CMK (cell line): ENCODE measurements at places on chromosomes 2 and 18.

DNA sequence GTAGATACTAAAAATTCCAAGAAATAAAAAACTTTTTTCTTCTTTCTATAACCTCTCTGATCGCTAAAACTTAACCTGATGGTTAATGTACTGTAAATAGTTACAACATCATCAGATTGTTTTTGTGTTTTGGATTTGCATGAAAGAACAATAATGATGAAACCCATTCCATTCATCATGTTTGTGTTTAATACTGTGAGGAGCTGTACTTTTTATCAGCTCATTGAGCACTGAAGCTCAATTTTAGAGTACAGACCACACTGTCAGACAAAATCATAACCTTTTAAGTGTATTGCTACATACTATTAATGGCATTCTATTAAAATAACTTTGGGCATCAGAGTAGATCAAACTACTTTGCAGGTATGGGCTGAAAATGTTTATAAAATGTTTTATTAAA is 14.8 kb upstream of the BBS5 start:
- no peak for DNase-seq

DNA sequence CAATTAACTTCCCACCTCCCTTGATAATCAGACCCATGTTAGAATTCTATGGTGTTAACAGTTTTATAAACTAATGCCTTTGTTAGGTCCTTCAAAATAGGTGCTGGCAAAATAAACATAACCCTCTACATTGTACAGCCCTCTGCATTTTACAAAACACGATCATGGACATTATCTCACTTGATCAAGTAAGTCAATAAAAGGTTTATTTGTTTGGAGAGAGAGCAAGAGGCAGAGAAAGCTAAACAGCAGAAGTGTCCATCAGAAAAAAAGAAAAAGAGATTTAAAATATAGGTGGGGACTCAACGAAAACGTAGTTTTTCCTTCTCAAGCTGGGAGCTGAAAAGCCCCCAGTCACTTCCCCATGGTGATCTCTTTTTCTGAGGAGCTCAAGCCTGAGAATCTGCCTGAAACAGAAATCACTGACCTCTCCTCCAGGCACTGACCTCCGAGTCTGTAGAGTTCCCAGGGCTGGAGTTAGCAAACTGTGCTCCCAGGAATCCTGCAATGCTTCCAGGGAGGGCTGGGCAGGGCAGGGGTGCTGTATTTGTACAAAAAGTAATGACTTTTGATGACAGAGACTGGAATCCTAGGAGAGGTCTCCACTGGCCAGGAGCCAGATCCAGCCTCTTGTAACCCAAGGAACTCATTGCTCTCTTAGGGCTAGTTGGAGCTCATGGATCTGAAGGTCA is 137.8 kb upstream of the KLHL29 start:
- no peak for DNase-seq

DNA sequence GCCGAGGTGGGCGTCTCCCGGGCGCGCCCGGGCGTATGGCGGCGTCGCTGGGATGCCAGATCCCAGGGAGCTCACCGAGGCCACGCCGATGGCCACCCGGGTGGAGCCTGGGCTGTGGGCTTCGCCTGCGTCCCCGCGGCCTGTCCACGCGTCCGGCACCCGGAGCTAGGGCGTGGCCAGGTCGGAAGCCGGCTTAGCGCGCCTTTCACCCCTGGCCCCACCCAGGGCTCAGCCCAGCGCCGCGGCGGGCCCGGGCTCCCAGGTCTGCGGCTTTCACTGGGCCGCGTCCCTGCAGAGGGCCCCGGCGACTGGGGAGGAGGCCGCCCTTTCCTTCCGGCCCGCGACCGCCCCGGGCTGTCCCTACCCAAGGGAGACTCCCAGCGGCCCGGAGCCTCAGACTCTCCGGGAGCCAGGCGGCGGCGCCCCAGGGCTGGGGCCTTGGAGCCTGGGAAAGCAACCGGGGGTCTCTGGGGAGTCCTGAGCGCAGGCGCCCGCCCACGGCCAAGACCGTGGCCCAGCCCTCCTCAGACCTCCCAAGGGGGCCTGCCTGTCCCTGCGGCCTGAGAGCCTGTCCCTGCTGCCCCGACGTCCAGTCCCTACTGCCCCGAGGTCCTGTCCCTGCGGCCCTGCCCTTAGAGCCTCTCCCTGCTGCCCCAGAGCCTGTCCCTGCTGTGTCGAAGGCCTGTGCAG is 36.3 kb upstream of the ITM2C start:
- DNase-seq: no peak

GRCh38 chr18:78790960-78791359 is 188.7 kb upstream of the SALL3 start:
- no peak for DNase-seq

DNA sequence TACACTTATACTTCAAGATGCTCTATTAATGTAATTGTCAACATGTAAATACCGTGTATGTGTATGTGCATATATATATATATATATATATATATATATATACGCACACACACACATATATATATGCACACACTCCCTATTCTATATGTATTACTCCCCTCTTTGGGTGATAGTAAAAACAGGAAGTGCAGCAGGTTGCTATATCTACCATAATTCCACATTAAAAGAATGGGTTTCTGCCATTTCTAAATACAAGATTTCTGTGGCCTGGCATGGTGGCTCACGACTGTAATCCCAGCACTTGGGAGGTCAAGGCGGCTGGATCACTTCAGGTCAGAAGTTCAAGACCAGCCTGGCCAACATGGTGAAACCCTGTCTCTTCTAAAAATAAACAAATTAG is 77.0 kb downstream of the OTX1 start:
- DNase-seq: no peak

- DNase-seq: no peak
Observed at GRCh38 chr2:15768615-15769014, 171.7 kb upstream of the MYCN start.

- no peak for DNase-seq
Observed at GRCh38 chr2:65525616-65526231, 93.3 kb upstream of the SPRED2 start.

DNA sequence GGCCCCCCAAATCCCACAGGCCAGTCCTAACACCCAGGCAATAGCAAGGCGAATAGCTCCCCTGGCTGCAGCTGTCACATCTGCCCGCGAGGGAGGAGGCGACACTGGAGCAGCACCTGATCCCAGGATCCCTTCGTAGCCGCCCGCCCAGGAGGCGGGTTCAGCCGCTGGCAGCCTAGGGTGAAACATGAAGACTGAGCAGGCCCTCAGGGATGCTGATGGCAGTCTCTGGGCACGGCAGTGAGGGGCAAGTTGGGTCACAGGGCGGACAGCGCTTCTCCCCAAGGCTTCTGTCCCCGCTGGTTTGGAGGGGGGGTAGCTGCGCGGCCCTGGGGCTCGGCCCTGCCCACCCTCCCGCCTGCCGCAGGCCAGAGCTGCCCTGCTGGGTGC is 1.9 kb downstream of the DNMT3A start:
- DNase-seq: no peak

GRCh38 chr2:105438104-105438929 is 39.5 kb upstream of the FHL2 start:
- DNase-seq: no peak

GRCh38 chr2:121903037-121903689 is 147.7 kb downstream of the TSN start:
- DNase-seq: no peak

DNA sequence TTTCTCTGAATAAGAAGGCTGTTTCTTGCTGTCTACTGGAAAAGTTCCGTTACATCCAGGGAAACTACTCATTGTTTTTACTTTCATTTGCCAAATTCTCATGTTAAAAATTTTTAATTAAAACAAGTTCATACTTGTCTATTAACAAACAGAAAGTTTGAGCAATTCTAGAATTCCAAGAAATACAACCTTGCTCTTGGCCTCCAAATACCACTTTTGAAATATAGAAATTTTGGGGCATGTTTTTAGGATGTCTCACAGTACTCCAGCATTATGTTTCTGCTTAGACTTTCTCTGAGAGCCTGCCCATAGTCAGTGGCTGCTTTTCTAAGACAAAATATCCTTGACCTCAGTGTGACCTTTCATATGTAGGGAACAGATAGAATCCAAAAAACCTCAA is 228.7 kb upstream of the RND3 start:
- no peak for DNase-seq

- no peak for DNase-seq
Observed at GRCh38 chr18:77043541-77044280, 88.9 kb downstream of the MBP start.

GRCh38 chr2:206274434-206275311 is at the start of gene ZDBF2:
ZDBF2 (plus strand) TSS chr2:206274663; CDS start chr2:206281850, 7,187 bp downstream.
- DNase-seq: no peak
